ENCODE measurements at places on chromosomes 5 and 9.
A peak's percentile ranks its signal among the peaks of the same experiment; 100 is the strongest.

GRCh38 chr5:72410688-72411295 lies 90.6 kb downstream of the PTCD2 start:
- DNase-seq = no peak

DNA sequence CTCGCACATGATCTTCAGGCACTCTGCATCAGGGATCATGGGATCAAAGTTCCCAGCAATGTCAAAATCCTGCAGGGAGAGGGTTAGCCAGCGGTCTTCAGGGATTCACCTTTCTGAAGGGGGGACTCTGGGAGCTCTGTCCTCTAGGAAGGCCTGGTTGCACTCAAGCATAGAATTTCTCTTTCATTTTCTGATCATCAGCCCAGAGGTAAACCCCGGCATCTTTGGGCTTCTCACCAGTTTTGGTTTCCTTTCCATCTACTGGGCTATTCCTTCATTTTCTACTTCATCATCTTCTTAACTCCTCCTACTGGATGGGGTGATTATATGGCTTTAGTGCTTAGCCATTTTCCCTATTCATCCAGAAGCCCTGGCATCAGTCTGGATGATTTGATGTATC lies 4.6 kb upstream of the DND1 start:
- DNase-seq = no peak

- DNase-seq = peak; percentile 23
Observed at GRCh38 chr9:33439731-33440130, 7.7 kb downstream of the AQP3 start.

DNA sequence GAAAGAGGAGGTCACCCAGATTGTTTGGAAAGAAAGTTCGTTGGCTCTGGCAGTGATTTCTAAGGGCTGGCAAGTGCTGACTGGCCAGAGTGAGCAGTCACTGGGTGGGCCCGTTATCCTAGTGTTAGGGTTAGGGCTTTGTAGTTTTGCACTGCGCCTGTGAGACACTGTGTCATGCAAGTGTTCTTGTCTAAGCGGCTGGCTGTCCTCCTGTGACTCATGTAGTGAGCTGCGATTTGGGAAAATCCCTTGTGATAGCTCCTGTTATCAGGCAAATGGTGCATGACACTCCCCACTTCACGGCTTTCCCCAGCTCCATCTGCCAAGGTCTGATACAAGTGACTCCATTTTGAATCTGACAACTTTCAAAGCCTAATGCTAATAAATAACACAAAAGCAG lies 526.0 kb upstream of the ADAMTS16 start:
- no peak for DNase-seq

DNA sequence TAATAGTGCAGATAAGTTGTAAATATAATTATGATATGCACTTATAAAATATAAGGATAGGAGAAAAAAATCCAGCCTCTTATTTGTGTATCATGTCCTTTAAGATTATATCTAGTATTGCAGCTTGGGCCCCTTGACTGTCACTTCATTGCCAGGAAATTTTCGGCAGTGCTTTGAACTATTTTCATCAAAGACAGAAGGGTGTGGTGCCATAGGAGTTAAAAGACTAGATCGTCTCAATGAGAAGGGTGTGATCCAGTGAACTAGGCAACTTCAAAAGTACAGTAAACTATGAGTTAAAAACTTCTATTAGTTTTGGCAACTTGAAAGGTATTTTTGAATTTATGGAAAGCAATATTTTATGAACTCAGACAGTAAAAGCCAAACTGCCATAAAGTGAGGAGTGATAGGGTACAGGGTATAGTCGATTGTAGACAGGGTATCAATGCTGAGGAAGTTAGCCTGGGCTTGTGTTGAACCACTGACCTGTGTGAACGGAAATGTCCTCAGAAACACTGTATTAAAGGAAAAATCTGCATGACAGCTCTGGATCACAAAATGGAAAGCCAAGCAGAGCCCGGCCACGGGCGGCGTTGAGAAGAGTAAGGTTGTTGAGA lies 48.6 kb upstream of the IZUMO3 start:
- no peak for DNase-seq

DNA sequence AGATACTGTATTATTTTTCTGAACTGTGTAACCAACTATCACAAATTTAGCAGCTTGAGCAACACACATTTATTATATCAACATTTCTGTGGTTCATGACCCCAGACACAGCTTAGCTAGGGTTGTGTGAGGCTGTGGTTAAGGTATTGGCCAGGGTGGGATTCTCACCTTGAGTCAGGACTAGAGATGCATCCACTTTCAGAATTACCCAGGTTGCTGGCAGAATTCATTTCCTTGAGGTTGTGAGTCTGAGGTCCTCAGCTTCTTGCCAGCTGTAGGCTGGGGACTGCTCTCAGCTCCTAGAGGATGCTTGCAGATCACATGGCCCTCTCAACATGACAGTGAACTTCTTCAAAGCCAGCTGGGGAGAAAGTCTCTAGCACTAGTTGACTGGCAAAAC lies 122.5 kb upstream of the RASGRF2 start:
- DNase-seq = no peak

GRCh38 chr5:59813761-59814536 lies 79.6 kb downstream of the PDE4D start:
- DNase-seq = peak; percentile 39

- DNase-seq = no peak
Observed at GRCh38 chr9:38024036-38024681, 44.9 kb downstream of the SHB start.

GRCh38 chr9:97763874-97764273 lies 66.7 kb upstream of the XPA start:
- no peak for DNase-seq

Data from stromal cell of bone marrow (primary cell).